ENCODE measurements at places on chromosomes 7 and 10.

- peak; percentile 22 for DNase-seq
Measured at GRCh38 chr10:117830787-117831212, 215.9 kb downstream of the RAB11FIP2 start.

GRCh38 chr7:111660478-111660877 is 98.2 kb upstream of the IMMP2L start:
- DNase-seq = no peak

- no peak for DNase-seq
Measured at GRCh38 chr10:73801253-73801590, 10.2 kb downstream of the NDST2 start.

DNA sequence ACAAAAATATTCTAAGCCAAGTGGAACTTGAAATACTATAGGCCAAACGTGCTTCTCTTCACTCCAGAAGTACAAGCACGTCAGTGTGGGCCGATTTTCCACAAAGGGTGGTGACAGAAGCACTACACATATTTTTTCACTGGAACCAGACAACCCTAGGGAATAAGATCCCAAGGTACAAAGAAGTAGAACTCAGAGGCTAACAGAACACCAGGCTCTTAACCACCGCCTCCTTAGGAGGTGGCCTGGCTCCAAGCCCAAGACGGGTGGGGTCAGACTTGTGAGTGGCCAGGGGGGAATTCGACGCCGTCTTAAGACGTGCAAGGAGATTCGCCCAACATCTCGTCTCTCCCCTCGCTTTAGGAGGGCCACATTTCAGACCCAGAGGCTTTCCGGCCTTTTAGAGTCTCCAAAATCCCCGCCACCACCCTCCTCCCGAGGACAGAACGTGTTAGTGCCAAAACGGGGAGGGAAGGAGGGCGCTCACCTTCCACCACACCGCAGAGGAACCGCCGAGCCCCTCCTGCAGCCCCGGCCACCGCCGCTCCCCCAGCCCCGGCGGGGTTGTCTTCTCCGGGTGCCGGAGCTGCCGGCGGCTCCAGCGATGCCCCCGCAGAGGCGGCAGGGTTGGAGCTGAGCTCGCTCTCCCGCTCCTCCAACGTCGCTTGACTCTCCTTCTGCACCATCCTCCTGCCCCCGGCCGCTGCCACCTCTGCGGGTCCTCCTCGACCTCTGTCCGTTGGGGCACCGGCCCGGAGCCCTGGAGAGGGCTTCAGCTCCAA is 716 bp downstream of the OGA start:
- DNase-seq = no peak

DNA sequence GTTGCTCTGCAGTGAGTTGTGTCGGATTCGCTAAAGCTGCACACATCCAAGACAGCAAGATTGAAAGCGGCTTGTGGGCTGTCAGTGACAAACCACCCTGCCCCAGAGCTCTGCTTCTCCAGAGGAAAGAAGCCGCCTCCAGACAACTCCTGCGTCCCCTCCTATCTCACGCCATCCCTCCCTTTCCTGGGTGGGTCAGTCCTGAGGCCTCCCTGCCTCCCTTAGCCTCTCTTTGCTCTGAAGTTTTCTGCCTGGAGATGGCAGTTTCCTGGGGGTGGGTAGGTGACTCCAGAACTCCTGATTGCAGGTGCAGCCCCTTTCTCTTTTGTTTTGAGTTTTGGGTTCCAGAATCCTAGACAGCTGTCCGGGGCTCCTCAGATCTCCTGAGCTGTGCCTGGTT is 78.7 kb downstream of the EMX2 start:
- no peak for DNase-seq
